ENCODE measurements at places on chromosomes 7 and 10.

- DNase-seq: no peak
Observed at GRCh38 chr7:130989101-130989795, 255.2 kb upstream of the KLF14 start.

DNA sequence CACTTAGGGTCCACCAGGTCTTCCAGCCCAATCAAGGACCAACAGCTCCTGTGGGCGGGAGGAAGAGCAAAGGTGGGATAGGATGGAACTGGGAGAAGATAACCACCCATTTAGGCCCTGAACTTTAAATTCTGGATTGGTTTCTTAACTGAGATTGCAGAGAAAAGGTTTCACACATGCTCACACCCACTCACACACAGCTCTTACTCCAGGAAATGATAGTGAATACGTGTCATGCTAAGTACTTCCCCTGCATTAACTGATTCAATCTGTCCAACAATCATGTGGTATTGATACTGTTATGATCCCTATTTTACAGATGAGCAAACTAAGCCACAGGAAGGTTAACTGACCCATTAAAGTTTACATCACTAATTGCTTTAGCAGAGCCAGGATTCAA is 4.6 kb upstream of the CYP3A4 start:
- DNase-seq: no peak

DNA sequence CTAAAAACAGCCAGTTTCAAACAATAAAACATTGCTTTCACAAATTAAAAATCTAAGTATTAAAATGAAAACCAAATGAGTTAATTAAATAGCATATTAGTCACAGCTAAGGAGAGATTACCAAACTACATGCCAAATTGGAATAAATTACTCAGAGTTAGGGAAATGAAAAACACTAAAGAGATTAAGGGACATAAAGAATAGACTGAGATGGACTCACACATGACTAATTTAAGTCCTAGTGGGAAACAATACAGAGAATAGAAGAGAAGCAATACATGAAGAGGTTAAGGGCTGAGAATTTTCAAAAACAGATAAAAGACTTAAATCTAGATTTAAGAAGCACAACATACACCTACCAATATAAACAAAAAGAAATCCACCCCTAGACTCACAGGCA is 110.6 kb downstream of the ZFAND4 start:
- DNase-seq: no peak

- DNase-seq: no peak
Observed at GRCh38 chr10:127047878-127048238, 142.6 kb downstream of the DOCK1 start.

DNA sequence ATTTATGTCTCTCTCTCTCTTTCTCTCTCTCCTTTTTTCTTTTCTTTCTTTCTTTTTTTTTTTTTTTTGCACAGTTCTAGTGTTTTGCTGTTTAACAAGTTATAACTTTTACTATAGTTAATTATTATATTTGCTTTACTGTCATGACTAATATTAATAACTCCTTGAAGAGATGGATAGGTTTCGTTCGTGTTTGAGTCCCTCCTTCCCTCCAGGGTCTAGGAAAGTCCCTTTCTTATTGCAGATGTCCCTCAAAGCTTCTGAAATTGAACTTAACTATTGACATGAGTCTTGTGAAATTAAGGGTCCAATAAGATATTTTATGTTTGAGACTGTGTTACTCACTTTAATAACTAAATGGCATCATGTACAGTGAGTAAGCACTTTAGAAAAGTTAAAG is 131.4 kb downstream of the PLXDC2 start:
- no peak for DNase-seq

- DNase-seq: no peak
Observed at GRCh38 chr10:2460812-2461211, 606.5 kb upstream of the PFKP start.

- peak; percentile 55 for DNase-seq
Observed at GRCh38 chr7:82442492-82443035, 1.0 kb downstream of the CACNA2D1 start.

DNA sequence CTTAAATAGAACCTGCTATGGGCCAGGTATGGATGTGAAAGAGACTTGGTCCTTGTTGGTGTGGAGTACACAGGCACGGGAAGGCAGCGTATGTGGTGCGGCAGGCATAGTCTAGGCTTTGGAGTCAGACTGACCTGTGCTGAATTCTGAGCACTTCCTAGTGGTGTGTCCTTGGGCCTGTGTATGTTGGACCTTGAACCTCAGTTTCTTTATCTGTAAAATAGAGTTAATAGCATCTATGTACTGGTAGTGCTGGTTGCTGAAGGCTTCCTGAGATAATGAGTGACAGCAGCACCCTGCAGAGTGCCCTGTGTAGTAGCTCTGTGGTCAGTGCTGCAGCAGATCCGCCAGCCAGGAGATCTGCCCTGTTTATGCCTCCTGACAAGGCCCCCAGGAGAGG is 5.3 kb upstream of the SFRP5 start:
- no peak for DNase-seq

- DNase-seq: no peak
Observed at GRCh38 chr10:69344591-69345252, 66.4 kb downstream of the HK1 start.

DNA sequence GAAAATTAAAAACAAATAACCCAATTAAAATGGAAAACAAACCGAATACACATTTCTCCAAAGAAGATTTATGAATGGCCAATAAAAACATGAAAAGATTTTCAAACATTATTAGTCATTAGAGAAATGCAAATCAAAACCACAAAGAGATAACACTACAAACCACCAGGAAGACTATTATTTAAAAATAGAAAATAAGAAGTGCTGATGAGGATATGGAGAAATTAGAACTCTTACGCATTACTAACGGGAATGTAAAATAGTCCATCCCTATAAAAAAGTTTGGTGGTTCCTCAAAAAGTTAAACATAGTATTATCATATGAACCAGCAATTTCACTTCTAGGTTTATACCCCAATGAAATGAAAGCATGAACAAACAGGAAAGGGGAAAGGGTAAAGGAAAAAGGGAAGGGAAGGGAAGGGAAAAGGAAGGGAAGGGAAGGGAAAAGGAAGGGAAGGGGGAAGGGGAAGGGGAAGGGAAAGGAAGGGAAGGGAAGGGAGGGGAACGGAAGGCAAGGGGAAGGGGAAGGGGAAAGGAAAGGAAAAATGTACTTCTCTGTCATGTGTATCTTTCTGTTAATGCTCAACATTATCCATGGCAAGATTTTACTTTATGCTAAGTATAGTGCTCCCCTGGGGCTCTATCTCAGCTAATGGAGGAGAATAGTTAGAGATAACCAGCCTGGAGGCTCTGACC is 125.3 kb upstream of the RSU1 start:
- no peak for DNase-seq

- DNase-seq: no peak
Observed at GRCh38 chr7:2251841-2252771, 10.1 kb downstream of the NUDT1 start.

- no peak for DNase-seq
Observed at GRCh38 chr10:130003166-130003565, 39.1 kb upstream of the EBF3 start.

DNA sequence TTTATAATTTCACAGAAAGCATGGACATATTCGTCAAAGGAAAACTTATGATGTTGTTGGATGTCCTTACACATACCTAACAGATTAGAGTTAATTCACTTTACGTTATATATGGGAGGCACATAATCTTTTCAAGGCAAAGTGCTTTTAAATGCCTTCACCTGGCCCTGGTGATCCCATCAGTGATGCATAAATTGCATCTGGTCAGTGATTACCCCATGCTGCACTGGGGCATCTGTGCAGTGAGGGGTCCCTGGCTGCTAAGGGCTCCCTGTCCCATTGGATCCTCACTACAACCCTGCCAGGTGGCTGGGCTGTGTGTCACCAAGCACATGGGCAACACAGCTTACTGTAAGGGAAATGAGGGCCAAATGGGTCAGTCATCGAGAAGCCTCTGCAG is 441.1 kb downstream of the RPS24 start:
- DNase-seq: no peak

- DNase-seq: no peak
Observed at GRCh38 chr7:122702872-122703510, at the start of gene RNF148. RNF148 (minus strand) TSS chr7:122702922; CDS start chr7:122702750, 172 bp downstream.

DNA sequence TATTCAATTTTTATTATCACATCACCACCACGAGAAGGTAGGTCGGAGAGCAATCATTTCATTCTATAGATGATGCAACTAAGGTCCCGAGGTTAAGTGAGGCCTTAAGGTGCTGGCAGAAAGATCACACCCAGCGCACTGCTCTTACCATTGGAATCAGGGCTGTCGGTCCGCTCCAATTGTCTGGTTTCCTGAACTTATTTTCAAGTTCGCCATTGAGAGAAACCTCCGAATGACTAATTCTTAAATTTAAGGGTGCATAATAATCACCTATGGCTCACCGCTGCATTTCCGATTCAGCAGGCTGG is 625 bp upstream of the GSTO2 start:
- no peak for DNase-seq

DNA sequence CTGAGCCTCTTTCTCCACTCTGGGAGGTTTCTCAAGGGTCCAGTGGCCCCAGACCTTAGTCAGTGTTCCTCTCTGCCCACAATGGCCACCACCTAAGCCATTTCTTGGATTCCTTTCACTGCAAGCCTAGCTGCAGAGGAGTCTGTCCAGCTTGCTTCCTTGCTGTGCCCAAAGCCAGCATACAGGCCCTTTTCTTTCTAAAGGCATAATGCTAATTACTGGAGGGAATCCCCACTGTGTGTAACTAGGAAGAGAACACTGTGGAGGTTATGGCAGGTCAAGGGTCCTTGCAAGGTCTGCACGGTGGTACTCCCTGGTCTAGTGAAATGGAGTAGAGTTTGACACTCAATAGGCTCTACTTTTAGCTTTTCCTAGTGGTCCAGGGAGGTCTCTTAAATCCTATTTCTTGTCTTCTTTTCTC is 70.4 kb upstream of the CC2D2B start:
- DNase-seq: no peak

Data from NCI-H345 (cell line).